Activated T-cell treated with anti-CD3 and anti-CD28 coated beads for 4 hours (primary cell): ENCODE measurements at places on chromosomes 11 and 22.

DNA sequence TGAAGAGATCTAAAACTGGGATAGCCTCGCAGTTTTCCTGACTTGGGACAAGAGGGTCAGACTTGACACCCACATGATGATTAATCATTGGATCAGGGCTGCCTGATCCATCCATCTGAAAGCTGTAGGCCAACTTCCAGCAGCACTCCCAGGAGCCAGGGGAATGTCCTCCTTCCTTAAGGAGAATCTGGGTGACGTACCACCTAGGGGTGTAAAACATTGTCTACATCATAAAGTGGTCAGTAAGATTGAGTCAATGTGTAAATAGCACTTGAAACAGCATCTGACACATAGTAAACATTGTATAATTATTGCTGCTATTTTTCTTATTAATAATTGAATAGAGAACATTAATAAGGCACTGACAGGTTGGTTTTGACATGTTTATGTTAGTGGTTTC, 392.8 kb downstream of the JRKL start:
- DNase-seq, result no peak

DNA sequence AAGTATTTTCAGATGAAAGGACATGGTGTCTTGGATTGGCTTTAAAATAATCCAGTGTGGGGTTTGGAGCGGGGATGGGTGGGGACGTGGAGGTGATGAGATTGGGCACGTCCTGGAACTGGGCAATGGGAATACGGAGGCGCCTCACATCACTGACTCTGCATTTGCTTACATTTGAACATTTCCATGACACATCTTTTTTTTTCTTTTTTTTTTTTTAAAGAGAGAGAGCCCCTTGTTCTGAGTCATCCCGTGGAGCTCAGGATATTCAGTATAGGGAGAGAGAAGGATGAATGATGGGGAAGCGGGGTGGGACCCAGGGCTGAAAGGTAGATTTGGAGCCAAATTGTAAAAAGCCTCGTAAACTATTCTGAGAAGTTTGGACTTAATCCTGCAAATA, 142.7 kb downstream of the FBXO7 start:
- DNase-seq, result no peak

GRCh38 chr11:104370478-104370877, 206.5 kb upstream of the PDGFD start:
- DNase-seq, result no peak

- DNase-seq, result no peak
These were observed 1330.2 kb downstream of the LRRC4C start for GRCh38 chr11:40129266-40129665.

- no peak for DNase-seq
These were observed 49.2 kb downstream of the CNTN5 start for GRCh38 chr11:99069856-99070444.

DNA sequence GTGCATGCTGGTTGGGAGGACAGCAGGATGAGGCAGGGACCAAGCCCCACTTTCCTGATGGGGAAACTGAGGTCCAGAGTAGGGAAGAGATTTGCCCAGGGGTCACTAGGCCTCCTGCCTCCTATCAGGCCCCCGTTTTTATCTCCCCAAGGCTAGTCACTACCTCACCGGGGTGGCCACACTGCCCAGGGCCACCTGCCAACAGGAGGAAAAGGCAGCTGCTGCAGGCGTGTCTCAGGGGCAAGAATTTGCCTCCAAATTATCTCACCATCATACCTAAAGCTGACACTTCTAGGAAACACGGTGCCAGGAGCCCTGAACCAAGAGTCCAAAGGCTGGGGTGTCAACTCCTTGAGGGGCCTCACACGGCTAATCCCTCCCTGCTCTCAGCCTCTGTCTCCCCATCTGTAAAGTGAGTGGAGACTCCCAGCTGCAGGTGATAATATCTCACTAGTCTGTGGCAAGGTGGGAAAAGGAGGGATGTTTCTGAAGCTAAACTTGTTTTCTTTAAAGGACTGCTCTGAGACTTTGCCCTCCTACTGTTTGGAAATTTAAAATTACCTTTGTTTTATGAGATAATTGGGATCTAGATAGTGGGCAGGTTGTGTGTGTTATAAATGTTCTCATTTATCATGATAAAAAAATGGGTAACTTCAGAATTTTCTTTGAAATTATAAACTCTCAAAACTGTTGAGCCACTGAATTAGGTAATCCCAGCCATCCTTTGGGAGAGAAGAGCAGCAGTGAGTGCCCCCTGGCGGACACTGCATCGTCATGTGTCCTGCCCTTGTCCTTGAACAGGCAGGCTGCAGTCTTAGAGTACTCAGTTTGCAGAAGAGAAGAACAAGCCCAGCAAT, 60.0 kb downstream of the MYO7A start:
- DNase-seq, result peak; percentile 37

- no peak for DNase-seq
These were observed 346 bp upstream of the ALG9 start for GRCh38 chr11:111871693-111872161.

- no peak for DNase-seq
These were observed 8.2 kb downstream of the DUSP8 start for GRCh38 chr11:1563697-1564534.

DNA sequence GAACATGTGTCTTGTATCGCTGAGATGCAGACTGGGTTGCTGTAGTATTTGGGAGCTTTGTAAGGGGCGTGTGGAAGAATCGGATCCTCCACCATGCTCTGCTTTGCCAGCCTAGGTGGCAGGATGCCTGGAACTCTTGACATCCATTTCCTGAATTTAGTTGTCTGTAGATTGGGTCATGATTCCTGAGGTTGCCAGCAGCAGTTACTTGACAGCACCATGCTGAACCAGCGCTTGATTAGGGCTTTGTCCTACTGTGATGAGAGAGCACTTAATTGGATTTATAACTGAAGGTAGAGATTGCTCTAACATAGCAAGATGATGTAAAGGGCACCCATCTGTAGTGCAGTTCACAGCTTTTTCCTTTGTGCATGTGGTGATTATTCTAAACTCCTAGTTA, 75.6 kb upstream of the HORMAD2 start:
- no peak for DNase-seq

DNA sequence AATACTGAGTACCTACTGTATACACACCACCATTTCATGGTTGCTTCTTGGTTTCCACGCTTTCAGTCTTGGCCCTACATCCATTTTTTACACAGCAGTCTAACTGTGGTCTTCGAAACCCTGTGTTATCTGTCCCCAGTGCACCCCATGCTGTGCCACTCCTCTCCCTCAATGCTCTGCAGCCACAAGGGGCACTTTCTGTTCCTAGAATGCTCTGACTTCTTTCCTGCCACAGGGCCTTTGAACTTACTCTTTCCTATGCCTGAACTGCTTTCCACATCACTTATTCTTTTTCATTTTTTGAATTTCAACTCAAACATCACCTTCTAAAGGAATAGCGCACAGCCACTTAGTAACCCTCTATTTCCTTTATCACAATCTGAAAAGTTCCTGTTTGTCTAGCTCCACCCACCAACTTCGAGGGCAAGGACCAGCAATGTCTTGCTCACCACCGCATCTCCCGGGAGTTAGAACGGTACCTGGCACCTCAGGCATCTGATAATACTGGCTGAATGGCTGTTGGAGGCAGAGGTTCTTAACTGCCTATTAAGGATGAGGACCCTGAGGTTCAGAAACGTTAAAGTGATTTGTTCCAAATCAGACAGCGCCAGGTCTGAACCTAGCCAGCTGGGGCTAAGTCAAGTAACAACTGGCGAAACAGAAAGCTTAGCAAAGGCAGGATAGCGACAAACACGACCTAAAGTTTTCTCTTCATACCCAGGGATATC, 568 bp downstream of the ALG8 start:
- DNase-seq, result peak; percentile 46

GRCh38 chr22:37545703-37546436, 14.4 kb upstream of the CDC42EP1 start:
- DNase-seq, result no peak

GRCh38 chr11:86151174-86152005, 82.5 kb upstream of the PICALM start:
- no peak for DNase-seq

DNA sequence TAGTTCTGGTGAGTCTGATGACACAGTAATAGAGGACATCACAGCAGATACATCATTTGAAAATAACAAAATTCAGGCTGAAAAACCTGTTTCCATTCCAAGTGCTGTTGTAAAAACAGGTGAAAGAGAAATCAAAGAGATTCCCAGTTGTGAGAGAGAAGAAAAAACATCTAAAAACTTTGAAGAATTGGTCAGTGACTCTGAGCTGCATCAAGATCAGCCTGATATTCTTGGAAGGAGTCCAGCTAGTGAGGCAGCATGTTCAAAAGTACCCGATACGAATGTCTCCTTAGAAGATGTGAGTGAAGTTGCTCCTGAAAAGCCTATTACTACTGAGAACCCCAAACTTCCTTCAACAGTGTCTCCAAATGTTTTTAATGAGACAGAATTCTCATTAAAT, 38.7 kb downstream of the RTN3 start:
- DNase-seq, result no peak

- no peak for DNase-seq
These were observed 152.9 kb downstream of the SNX19 start for GRCh38 chr11:130763087-130763980.

DNA sequence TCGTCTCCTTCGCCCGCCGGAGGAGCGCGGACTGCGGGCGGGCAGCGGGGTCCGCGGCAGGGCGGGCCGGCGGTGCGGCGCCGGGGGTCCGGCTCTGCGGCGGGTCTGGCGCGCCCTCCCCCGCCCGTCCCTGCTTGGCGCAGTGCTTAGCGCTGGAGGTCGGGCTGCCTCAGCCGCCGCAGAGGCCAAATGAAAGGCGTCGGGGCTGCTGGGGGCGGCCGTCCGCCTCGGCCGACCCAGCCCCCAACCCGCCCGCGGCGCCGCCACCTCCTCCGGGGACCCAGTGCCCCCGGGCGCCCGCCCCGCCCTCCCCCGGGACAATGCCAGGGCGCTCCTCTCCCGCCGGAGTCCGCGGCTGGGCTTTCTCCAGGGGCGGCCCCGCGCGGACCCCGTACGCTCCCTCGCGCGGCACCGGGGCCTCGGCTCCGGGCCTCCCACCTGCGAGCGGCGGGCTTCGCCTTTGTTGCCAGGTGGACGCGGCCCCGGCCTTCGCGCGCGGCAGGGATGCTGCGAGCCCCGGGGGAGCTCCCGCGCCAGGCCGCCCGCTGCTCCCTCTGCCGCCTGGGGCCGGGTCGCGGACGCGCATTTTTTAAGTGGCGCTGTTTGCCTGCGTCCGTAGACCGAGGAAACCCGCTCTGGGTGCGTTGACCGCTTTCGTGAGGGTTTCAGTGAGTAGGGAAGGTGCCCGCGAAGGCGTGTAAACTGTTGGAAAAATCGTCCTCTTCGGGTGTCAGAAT, 583 bp downstream of the APLP2 start:
- DNase-seq, result peak; percentile 22

DNA sequence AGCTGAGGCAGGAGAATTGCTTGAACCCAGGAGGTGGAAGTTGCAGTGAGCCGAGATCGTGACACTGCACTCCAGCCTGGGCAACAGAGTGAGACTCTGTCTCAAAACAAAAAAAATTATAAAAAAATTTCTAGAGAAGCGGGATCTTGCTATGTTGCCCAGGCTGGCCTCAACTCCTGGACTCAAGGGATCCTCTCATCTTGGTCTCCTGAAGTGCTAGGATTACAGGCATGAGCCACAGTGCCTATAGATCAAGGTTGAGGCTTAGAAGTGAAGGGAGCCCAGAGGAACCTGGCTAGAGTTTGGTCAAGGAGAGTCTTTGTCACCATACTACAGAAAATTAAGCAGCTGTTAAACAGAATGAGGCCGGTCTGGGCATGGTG, 1.4 kb upstream of the MCM5 start:
- DNase-seq, result no peak

- peak; percentile 36 for DNase-seq
These were observed 2.3 kb upstream of the DUSP8 start for GRCh38 chr11:1574238-1574932.

- DNase-seq, result no peak
These were observed 205.4 kb downstream of the FAM76B start for GRCh38 chr11:95584180-95584579.

- no peak for DNase-seq
These were observed 71.2 kb upstream of the NECTIN1 start for GRCh38 chr11:119800171-119800570.

DNA sequence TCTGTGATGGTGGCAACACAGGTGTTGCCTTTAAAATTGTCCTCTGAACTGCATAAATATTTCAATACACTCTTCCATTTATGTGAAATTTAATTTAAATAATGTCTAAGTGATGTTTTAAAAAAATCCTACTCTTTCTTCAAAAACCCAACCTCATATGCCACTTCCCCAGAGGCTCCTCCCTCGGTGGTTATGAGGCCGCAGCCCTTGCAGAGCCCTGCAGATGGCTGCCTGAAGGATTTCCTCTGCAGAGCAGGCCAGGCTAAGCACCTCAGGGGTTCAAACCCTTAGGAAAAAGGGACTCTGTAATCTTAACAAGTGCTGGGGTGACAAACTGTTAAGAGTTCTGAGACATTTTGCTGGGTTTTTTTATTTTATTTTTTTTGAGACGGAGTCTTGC, 25.2 kb downstream of the MORC2 start:
- DNase-seq, result no peak

DNA sequence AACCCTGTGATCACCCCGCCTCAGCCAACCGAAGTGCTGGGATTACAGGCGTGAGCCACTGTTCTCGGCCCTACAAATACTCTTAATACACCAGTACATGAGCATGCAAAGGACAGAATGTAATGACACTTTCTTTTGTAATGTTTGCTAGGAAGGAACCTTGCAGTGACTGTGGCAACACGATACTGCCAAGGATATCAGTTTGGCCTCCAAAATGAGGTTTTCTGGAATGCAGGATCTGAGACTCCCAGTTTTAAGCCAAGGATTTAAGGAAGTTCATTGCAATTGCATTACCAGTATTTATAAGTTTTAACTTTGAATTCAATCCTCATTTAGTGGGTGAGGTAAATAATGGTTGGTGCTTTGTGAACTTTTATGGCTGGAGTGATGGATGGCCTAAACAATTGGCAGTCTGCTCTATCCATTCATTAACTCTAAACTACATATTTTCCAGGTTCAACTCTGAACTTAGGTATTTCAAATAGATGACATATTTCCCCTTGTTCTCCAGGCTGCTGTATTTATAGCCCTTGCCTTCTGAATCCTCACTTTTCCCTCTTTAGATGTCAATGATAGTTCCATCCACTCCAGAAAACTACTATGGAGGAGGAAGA, 330.3 kb downstream of the C11orf87 start:
- DNase-seq, result no peak

- no peak for DNase-seq
These were observed 96.6 kb downstream of the COMMD9 start for GRCh38 chr11:36192425-36193289.

GRCh38 chr11:76190376-76190775, 15.9 kb downstream of the WNT11 start:
- DNase-seq, result no peak

GRCh38 chr11:67434395-67434881, 3.0 kb downstream of the PTPRCAP start:
- DNase-seq, result no peak

- DNase-seq, result no peak
These were observed 17.7 kb downstream of the CTNND1 start for GRCh38 chr11:57779276-57779675.

GRCh38 chr11:34348919-34349318, 8.9 kb downstream of the ABTB2 start:
- no peak for DNase-seq

GRCh38 chr22:35523167-35523947, 17.3 kb upstream of the RASD2 start:
- DNase-seq, result no peak
